Keratinocyte (primary cell): ENCODE measurements at places on chromosomes 7 and 10.

DNA sequence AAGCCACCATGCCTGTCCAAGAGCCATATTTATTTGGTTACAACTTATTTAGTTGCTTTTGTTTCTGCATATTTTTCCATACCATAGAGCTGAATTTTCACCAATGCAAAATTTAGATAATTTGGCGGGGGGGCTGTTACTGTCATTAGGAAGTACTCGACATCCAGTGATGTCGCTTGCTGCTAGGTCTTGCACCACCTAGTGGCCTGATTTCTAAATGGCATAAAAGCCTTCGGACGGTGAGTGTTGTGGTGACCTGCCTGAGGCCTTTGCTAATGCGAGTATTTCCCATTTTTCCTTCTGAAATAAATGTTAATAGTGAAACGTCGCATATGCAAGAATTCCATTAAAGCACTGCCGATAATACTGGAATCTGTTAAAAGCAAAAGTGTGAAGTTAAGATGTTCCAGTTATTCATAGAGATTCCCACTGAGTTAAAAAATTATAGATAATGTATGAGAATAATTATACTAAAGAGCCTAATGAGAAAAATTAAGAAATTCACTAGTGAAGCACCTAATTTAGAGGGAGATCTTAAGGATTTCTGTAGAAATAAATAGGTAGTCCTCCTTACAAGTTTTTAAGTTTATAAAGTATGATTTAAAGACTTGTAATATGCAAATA, 86.1 kb upstream of the DNAJB6 start:
- DNase-seq: no peak

- DNase-seq: no peak
Measured at GRCh38 chr10:34522546-34522945, 292.6 kb downstream of the PARD3 start.

- no peak for DNase-seq
Measured at GRCh38 chr7:66925255-66925654, 4.2 kb downstream of the TMEM248 start.

DNA sequence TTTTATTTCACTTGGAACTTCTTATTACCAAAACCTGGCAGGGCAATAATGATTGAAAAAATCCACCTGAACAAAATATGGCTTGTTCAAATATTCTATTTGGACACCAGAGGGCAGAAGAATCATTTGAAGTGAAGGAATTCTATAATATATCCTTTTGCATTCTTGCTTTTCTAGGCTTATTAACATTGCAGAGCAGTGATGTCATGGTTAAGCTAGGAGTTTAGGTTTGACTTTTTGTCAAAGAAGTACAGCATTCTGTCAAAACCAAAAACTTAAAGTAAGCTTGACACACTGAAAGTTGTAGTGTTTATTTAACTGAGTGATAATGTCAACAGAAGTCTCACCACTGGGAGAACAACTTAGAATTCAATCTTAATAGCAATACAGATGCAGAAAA, 156.0 kb downstream of the SEMA3D start:
- DNase-seq: peak; percentile 9

DNA sequence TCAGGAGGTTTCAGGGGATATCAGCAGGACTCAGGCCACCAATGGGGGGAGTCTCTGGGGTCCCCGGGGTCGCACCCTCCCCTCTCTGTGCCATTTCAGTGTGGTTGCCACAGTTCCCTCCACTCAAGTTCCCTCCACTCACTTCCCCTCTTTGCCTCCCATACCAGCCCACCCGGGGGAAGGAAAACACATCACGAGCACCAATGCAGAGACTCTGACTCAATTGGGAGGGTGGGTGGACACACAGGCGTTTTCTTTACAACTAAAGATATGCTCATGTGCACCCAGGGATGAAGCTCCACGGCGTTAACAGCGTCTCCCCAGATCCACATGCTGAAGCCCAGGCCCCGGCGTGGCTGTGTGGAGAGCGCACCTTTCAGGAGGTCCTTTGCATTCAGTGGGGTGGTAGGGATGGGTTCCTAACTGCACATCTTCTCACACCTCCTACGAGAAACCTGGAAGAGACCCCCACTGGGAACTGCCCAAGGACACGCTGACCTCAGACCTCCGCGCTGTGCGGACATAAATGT, 254.1 kb downstream of the ZMYND11 start:
- no peak for DNase-seq
